Stimulated activated CD8-positive, alpha-beta memory T cell treated with anti-CD3 and anti-CD28 coated beads, Interleukin-7, amount 100 ng/mL, for 1 hour (primary cell): ENCODE measurements at places on chromosomes 5 and 9.

DNA sequence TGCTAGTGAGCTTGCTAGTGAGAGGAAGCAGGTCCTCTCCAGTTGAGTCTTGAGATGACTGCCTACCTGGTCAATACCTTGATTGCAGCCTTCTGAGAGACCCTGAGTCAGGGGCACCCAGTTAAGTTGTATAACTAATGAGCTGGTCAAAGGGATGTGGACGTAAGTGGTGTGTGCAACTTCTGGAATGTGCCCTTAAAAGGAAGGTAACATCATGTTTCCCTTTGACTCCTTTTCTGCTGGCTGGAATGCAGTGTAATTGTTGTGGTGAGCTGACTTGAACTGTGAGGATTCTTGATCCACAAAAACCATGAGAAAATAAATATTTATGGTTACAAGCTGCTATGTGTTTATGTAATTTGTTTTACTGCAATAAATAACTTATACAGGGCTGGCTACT is 2.4 kb upstream of the SNX2 start:
- DNase-seq: no peak

GRCh38 chr5:82526540-82526939 is 248.4 kb upstream of the RPS23 start:
- no peak for DNase-seq

- DNase-seq: no peak
These were observed 47.7 kb upstream of the SARDH start for GRCh38 chr9:133785753-133786370.

DNA sequence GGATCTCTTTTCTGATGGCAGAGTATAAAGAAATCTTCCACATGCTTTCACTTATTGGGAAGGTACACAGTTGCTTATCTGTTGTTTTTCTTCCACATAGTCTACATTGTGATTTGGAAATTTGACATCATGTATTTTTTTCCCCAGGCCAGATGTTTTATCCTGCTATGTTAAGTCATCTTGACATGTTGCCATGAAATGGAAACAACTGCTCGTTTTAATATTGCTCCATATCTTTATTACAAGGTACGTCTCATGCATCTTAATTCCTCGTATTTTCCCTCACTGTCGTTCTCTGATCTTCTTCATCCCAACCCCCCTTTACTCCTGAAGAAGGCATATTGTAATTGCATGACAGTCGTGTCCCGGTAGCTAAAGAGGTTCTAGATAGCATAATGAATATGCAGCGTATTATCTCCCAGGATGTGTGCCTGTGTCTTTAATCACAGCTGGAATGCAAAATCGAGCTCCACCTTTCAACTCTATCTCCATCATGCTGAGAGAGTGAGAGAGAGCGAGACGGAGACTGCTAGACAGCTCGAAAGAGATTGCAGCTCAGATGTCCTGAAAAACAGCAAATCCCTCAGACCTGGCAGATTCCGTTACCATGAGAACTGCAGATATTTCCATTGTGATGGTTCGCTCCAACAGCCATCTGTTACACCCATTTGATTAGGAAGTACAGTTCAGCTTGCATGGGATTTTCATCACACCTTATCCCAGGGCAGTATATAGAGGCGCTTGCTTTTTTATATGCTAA is 281.7 kb downstream of the TMEM38B start:
- DNase-seq: no peak

- no peak for DNase-seq
These were observed 77.8 kb upstream of the SHISAL2B start for GRCh38 chr5:64612344-64612961.

- DNase-seq: no peak
These were observed 76.8 kb downstream of the ZDHHC21 start for GRCh38 chr9:14616188-14616982.

GRCh38 chr5:157864067-157864466 is 5.1 kb upstream of the CLINT1 start:
- no peak for DNase-seq

- DNase-seq: no peak
These were observed 16.0 kb downstream of the TMOD1 start for GRCh38 chr9:97517331-97518089.

DNA sequence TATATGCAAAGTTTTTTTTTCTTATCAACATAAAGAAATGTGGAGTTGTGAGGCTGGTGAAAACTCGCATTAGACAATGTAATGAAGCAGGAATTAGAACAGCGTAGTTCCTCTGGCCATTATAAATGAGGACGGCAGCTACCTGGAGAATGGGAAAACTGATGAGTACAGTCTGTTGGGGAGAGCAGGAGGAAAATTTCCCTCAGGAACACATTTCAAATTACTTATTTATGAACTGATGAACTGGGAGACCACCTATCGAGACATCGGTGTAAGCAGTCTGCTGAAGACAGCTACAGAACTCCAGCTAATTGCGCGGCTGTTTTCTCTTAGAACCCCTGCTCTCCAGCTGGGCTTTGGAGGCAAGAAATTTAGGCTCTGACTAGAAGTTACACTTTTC is 343.9 kb upstream of the CLINT1 start:
- DNase-seq: no peak

GRCh38 chr9:81390792-81391456 is 298.4 kb downstream of the TLE1 start:
- no peak for DNase-seq

- DNase-seq: no peak
These were observed 44.5 kb upstream of the CTSL start for GRCh38 chr9:87681271-87682061.

- DNase-seq: no peak
These were observed 70.0 kb downstream of the C6 start for GRCh38 chr5:41143131-41143901.

DNA sequence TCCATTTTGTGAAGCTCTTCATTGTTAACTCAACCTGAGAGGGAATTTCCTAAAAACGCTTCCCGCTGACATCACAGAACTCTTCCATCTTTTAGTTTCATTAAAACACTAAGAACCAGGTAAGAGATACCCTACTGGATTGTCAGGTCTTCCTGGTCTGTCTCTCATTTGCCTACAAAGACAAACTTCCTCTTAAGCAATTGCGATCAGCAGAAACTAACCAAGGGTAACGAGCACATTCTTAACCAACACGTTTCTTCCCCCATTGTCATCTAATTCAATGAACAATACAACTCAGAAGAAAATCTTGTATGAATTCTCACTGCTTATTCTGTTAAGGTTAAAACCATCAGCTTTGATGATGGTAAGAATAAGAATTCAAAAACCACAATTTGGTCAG is 6.6 kb downstream of the FBXW11 start:
- DNase-seq: no peak

GRCh38 chr5:133072021-133072420 is 20.2 kb downstream of the HSPA4 start:
- DNase-seq: no peak

- no peak for DNase-seq
These were observed 115.7 kb downstream of the MAN2A1 start for GRCh38 chr5:109805472-109805871.

- DNase-seq: no peak
These were observed 511.5 kb upstream of the CYLC2 start for GRCh38 chr9:102483651-102484050.

GRCh38 chr5:174736331-174736721 is 11.9 kb downstream of the MSX2 start:
- DNase-seq: no peak

DNA sequence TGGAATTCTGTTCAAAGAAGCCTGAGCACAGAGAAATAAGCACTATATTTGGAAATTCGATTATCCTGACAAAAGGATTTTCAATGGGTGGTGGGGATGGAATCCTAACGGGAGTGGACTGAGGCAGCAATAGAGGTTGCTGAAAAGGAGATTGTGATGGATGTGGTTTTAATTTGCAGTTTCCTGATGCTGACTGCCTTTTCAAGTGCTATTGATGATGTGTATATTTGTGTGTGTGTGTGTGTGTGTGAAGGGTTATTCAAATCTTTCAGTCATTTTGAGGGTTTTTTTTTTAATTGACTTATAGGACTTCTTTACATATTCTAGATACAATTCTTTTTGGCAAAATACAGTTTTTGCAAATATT is 614.5 kb downstream of the HINT1 start:
- no peak for DNase-seq

DNA sequence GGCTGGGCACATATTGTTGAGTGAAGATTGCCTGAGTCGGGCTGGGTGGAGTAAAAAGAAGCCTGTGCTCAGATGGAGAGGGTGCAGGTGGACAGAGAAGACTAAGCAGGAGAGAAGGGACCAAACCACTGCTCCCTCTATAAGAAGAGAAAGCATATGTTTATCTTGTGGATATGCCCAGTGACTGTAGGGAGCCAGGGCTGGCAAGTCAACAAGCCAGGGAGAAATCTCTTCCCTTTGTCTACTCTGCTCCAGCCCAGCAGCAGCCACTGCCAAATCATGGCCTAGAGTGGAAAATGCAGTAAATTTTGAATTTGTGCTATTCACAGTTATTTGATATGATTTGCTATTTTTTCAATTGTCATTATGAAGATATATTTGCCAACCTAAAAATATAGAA is 33.2 kb upstream of the TRIM36 start:
- no peak for DNase-seq

GRCh38 chr5:123433596-123433995 is 10.4 kb upstream of the CEP120 start:
- DNase-seq: no peak

- DNase-seq: no peak
These were observed 1.9 kb upstream of the ORM2 start for GRCh38 chr9:114327749-114328148.

DNA sequence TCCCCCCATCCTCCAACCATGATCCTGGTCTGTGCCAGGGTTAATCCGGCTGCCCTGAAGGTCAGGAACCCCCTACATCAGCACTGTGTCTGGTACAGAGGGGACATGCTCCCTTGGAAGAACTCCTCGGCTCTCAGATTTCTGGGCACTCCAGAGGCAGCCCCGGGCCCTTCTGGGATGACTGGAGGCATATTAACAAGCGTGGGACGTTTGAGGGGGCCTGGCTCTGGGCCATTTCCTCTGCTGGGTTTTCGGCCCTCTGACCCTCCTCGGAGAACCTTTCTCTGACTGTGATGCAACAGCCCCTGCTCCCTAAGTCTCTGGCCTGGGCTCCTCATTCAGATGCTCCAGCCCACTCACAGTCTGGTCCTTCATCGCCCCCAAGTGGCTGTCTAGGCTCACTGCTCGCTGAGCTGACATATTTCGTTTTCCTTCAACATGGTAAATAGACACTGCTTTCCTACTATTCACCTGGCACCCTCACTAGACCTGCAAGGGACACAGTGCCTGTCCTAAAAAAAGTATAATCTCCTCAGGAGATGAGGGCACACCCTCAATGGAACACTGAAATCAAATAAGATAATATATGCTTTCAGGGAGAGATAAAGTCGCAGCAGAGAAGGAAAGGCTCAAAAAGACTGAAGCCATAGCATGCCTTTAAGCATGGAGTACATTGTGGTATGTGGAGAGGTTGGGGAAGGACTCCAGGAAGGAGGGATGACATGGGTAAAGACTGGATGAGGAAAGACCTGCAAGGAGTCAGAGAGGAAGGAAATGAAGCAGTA is 404.7 kb upstream of the TRPC7 start:
- no peak for DNase-seq
